ENCODE measurements at places on chromosomes 1 and 21. TPM values are rescaled to one million over a fixed set of nuclear protein-coding genes. Genes with fewer than 3 reads are reported as not detected.

DNA sequence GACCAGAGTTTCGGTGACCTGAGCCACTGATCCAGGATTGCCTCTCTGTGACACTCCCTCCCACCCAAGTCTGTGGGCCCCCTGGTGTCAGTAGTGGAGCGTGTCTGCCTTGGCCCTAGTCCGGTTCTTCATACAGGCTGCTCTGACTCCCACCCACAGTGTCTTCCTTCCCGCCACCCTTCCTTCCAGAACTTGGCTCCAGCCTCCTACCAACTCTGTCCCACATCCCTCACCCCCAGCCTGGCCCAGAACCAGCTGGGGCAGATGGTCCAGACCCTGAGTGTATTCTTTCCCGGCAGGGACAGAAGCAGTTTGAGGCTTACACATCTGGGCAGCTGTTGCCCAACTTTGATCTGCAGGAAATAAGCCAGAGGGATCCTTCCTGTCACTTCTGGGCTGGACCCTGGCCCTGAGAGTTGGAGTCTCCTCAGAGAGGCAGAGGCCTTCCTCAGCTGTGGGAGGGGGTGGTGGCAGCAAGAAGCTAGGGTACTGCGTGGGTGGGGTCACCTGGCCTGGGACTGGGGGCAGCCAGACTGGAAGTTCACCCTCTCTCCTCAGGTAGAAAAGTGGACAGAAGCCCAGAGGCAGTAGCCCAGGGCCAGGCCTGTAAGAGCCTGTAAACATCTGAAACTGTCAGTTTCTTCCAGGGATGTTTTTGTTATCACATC lies 43.1 kb upstream of the EPS8L3 start:
- H3K4me1 ChIP-seq = peaks cover 36% of the 10 kb centered on the region
- H3K36me3 ChIP-seq = no peaks in the 10 kb centered on the region
- H3K27me3 ChIP-seq = no peaks in the 10 kb centered on the region
- H3K27ac ChIP-seq = no peak overlapping the region

DNA sequence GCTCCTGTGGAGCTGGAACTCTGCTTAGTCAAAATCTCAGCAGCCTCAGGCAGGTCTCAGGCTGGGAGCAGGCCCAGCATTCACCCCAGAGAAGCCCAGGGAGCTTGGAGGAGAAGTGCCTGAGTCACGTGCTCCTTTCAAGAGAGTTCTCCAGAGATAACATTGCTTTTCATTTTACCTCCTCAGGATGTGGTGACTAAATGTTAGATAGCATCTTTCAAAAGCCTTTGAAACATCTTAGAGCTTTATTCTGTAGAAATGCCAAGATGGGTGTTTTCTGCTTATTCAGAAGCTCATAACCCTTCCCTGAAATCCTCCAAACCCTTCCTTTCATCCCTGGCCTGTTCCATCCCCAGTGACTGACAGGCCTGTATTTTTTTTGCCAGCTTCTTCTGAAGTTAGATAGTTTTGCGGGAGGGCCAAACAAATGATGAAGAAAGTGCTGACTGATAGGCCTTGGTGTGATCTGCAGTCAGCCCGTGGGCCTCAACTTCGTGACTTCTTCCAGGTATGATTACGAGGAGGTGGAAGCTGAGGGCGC lies 58.0 kb downstream of the PGM1 start:
- no peaks in the 10 kb centered on the region for H3K27me3 ChIP-seq
- H3K27ac ChIP-seq = no peak overlapping the region
- DNase-seq = no peak
- peaks cover 3% of the 10 kb centered on the region for H3K4me1 ChIP-seq
- H3K36me3 ChIP-seq = peaks cover 43% of the 10 kb centered on the region
- no peak overlapping the region for H3K4me3 ChIP-seq

GRCh38 chr1:185016880-185017279 lies 28.5 kb upstream of the RNF2 start:
- DNase-seq = no peak
- no peak overlapping the region for H3K27ac ChIP-seq
- H3K27me3 ChIP-seq = no peaks in the 10 kb centered on the region
- no peaks in the 10 kb centered on the region for H3K36me3 ChIP-seq
- peaks cover 4% of the 10 kb centered on the region for H3K4me1 ChIP-seq
- no peak overlapping the region for H3K4me3 ChIP-seq

GRCh38 chr1:16026723-16027484 lies 5.1 kb downstream of the CLCNKA start:
- H3K36me3 ChIP-seq = no peaks in the 10 kb centered on the region
- H3K4me3 ChIP-seq = no peak overlapping the region
- H3K27ac ChIP-seq = no peak overlapping the region
- peaks cover 4% of the 10 kb centered on the region for H3K27me3 ChIP-seq

Gene LCE1A
- not detected for total RNA-seq

GRCh38 chr1:168843401-168843800 lies 114.4 kb upstream of the DPT start:
- H3K27me3 ChIP-seq = no peaks in the 10 kb centered on the region
- no peak overlapping the region for H3K4me3 ChIP-seq
- no peaks in the 10 kb centered on the region for H3K36me3 ChIP-seq
- H3K27ac ChIP-seq = no peak overlapping the region
- DNase-seq = no peak

- DNase-seq = no peak
- peak overlapping the region; percentile 82 for H3K27ac ChIP-seq
- no peaks in the 10 kb centered on the region for H3K36me3 ChIP-seq
- H3K4me1 ChIP-seq = peaks cover 47% of the 10 kb centered on the region
- H3K27me3 ChIP-seq = no peaks in the 10 kb centered on the region
Measured at GRCh38 chr1:197464044-197464443, 196.0 kb downstream of the CRB1 start.

DNA sequence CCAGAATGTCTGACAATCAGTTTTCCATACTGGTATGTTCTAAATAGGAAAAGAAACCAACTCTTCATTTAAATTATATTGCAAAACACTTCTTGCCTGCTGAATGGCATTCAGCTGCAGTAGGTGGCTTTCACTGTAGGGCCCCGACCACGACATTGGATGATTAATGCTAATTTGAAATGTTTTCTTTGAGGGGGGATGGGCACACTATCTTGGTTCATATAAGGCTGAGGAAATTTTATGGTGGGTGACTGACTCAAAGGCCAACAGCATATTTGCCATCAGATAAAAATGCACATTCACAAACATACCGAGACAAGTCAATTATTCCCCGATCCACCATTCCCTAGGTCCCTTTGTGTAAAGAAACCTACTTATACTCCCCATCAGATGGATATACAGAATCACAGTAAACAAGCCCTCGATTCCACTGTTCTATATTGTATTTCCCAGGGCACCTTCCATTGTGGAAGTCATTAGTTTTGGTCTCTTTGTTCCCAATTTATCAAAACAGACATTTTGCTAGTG lies 464.2 kb upstream of the DAB1 start:
- no peak overlapping the region for H3K4me3 ChIP-seq
- no peaks in the 10 kb centered on the region for H3K36me3 ChIP-seq
- DNase-seq = no peak
- H3K27me3 ChIP-seq = peaks cover 2% of the 10 kb centered on the region
- no peaks in the 10 kb centered on the region for H3K4me1 ChIP-seq

Gene AMY1A
- not detected for total RNA-seq

GRCh38 chr1:236018885-236019453 lies 45.9 kb downstream of the NID1 start:
- no peak overlapping the region for H3K4me3 ChIP-seq
- peaks cover 33% of the 10 kb centered on the region for H3K36me3 ChIP-seq
- peaks cover 18% of the 10 kb centered on the region for H3K4me1 ChIP-seq
- no peak for DNase-seq

- peak within 1 kb of the TSS; percentile 83 for H3K27ac ChIP-seq
- no peaks in the 10 kb centered on the region for H3K36me3 ChIP-seq
- no peaks in the 10 kb centered on the region for H3K27me3 ChIP-seq
- peaks cover 18% of the 10 kb centered on the region for H3K4me1 ChIP-seq
- DNase-seq = peak; percentile 98
Measured at GRCh38 chr1:11735854-11736745, at the start of gene AGTRAP. Gene AGTRAP (plus strand): TSS chr1:11736136. CDS start chr1:11736209, 73 bp downstream.

- no peak overlapping the region for H3K4me3 ChIP-seq
- no peak for DNase-seq
- H3K4me1 ChIP-seq = no peaks in the 10 kb centered on the region
- H3K27ac ChIP-seq = no peak overlapping the region
- no peaks in the 10 kb centered on the region for H3K36me3 ChIP-seq
Measured at GRCh38 chr21:19692231-19692630, 1288.6 kb upstream of the TMPRSS15 start.

Gene GPR37L1
- total RNA-seq = not detected

Gene CFHR2
- total RNA-seq = not detected

Gene DCDC2B
- not detected for total RNA-seq
